ENCODE measurements at places on chromosomes 16 and 17. TPM values are rescaled to one million over a fixed set of nuclear protein-coding genes. Genes with fewer than 3 reads are reported as not detected.

- no peak overlapping the region for H3K4me3 ChIP-seq
- H3K36me3 ChIP-seq, result peaks cover 10% of the 10 kb centered on the region
- H3K27me3 ChIP-seq, result no peaks in the 10 kb centered on the region
These were observed 72.8 kb upstream of the BRD7 start for GRCh38 chr16:50441486-50442157.

DNA sequence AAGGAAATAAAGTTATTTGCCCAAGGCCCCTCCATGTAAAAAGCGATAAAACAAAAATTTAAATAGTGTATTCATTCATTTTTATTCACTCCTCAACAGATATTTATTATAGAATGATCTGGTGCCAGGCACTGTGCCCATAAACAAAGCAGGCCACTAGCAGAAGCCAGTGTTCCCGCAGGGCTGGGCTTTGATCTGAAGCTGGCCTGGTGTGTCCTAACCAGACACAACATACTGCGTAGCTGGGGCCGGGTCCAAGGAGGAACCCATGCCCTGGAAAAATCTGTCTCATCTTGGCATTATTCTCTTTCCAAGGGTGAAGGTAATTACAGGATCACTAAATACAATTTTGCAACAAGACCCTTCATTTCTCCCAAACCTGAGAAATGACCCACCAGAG lies 537.4 kb upstream of the CDH5 start:
- no peaks in the 10 kb centered on the region for H3K4me1 ChIP-seq
- peaks cover 2% of the 10 kb centered on the region for H3K27me3 ChIP-seq
- no peak for DNase-seq
- no peak overlapping the region for H3K27ac ChIP-seq
- H3K4me3 ChIP-seq, result no peak overlapping the region

- H3K4me3 ChIP-seq, result no peak overlapping the region
- no peak overlapping the region for H3K27ac ChIP-seq
- H3K36me3 ChIP-seq, result peaks cover 15% of the 10 kb centered on the region
- H3K27me3 ChIP-seq, result no peaks in the 10 kb centered on the region
- no peaks in the 10 kb centered on the region for H3K4me1 ChIP-seq
- DNase-seq, result no peak
These were observed 131.1 kb upstream of the TMEM97 start for GRCh38 chr17:28187931-28188330.

GRCh38 chr17:36901506-36901905 lies 35.8 kb upstream of the LHX1 start:
- H3K27ac ChIP-seq, result no peak overlapping the region
- no peaks in the 10 kb centered on the region for H3K4me1 ChIP-seq
- H3K36me3 ChIP-seq, result no peaks in the 10 kb centered on the region
- no peak overlapping the region for H3K4me3 ChIP-seq
- H3K27me3 ChIP-seq, result peaks cover 15% of the 10 kb centered on the region

- H3K27me3 ChIP-seq, result peaks cover 49% of the 10 kb centered on the region
- DNase-seq, result no peak
- no peaks in the 10 kb centered on the region for H3K36me3 ChIP-seq
- H3K4me3 ChIP-seq, result no peak overlapping the region
- no peaks in the 10 kb centered on the region for H3K4me1 ChIP-seq
These were observed 1.7 kb downstream of the OTOP3 start for GRCh38 chr17:74937064-74938051.

DNA sequence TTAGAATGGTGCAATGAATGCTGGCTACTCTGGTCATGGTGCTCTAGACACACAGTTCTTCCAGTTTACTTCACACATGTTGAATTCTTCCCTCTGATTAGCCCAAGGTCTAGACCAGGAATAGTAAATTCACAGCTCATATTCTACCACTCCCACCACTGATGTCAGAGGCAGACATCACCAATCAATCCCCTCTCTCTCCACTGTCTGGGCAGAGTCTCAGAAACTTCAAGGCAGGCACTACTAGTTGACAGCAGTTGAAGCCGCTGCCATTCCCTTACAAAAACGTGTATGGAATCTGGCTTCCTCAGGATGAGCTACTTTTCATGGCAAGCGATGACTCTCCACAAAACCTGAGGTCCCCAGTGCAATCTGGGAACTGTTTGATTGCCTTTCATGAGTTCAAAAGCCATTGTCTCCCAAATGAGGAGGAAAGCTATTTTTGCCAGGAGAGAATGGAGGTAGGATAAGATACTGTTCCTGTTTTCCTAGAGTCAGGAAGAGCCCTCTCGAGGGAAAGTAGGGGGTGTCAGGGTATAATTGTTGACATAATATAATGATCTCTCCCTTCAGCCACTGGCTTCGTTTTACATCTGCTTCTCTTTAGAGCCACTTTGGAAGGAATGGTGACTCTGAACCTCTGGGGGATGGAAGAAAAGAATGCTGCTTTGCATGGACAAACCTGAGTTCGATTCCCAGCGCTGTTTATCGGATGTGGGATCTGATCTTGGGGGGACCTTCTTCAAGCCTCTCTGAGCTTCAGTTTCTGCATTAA lies 90.0 kb downstream of the FOXL1 start:
- no peak overlapping the region for H3K4me3 ChIP-seq
- no peak for DNase-seq
- H3K27ac ChIP-seq, result no peak overlapping the region
- peaks cover 32% of the 10 kb centered on the region for H3K4me1 ChIP-seq
- peaks cover 23% of the 10 kb centered on the region for H3K27me3 ChIP-seq

DNA sequence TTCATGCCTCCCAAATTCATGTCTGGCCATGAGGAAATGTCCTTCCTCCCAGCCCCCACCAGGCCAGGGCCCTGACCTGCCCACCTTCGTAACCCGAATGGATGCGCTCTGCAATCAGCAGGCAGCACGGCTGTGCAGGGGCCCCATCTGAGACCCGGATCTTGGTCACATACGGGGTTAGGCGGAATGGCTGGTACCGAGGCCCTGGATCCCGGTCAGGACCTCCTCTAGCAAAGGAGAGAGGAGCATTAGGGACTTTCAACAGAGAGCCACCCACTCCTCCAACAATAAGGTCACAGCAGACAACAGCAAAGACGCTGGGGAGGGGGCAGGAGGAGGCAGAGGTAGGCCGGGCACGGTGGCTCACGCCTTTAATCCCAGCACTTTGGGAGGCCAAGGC lies 3.6 kb downstream of the PER1 start:
- no peak for DNase-seq
- H3K4me1 ChIP-seq, result peaks cover 16% of the 10 kb centered on the region
- H3K27me3 ChIP-seq, result no peaks in the 10 kb centered on the region
- H3K4me3 ChIP-seq, result no peak overlapping the region
- no peak overlapping the region for H3K27ac ChIP-seq
- H3K36me3 ChIP-seq, result peaks cover 33% of the 10 kb centered on the region

DNA sequence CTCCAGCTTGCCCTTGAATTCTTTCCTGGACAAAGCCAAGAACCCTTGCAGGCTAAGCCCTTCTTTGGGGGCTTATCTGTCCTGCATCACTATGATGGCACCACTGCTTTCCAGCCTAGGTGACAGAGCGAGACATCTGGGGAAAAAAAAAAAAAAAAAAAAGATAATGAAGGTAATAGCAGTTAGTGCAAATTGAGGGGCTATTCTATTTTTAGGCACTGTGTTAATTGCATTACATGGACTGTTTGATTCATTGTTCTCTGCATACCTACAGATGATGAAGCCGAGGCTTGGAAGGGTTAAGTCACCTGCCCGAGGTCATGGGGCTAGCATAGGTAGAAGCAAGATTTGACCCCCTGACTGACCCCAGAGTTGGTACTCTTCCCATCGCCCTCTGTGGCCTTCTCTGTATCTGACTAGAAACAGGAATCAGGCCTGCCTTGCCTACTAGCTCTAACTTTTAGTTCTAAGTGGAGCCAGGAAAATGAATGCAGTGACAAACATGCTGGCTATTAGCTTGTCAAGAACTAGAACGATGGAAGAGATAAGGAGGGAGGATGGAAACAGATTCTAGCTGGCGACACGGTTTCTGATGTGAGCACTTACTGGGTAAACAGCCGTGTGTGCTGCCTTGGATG lies 312.1 kb downstream of the SNX29 start:
- H3K27ac ChIP-seq, result no peak overlapping the region
- H3K4me1 ChIP-seq, result no peaks in the 10 kb centered on the region
- no peak for DNase-seq
- H3K27me3 ChIP-seq, result no peaks in the 10 kb centered on the region

DNA sequence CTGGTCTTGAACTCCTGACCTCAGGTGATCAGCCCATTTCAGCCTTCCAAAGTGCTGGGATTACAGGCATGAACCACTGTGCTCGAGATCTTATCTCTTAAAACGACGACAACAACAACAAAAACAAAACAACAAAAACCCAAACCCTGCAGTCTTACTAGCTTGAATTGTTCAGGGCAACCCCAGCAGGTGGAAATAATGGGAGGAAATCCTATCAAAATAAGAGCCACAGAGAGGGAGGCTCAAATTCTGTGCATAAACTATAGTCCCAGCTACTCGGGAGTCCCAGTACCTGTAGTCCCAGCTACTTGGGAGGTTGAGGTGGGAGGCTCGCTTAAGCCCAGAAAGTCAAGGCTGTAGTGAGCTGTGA lies 16.5 kb upstream of the ATP6V0A1 start:
- H3K4me1 ChIP-seq, result peaks cover 12% of the 10 kb centered on the region
- peaks cover 4% of the 10 kb centered on the region for H3K27me3 ChIP-seq
- H3K4me3 ChIP-seq, result no peak overlapping the region

DNA sequence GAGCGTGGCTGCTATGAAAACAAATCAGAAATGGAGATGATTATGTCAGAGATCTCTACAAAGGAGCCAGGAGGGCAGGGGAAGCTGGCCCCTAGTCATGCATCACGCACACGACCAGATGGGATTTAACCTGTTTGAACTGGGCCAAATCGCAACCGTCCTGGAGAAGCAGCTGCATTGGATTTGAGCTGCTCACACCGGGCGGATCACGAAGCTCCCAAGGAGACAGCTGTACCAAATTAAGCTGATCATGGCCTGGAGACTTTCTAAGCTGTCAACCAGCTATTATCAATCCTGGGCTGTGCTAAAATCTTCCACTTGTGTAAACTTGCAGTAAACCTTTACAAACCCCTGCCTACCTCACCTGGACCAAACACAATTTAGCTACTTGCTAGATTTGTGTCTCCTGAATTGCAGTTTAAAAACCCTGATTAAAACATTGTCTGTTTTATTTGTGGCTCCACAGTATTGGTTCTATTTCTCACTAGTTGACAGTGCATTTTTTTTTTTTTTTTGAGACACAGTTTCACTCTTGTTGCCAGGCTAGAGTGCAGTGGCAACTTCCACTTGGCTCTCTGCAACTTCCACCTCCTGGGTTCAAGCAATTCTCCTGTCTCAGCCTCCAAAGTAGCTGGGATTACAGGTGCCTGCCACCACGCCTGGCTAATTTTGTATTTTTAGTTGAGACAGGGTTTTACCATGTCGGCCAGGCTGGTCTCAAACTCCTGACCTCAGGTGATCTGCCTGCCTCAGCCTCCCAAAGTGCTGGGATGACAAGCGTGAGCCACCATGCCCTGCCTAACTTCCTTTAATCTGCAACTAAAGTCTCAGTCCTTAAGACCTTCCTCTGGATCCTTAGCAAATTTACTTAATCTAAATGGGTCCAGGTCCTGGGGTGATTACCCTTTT lies 98.3 kb upstream of the GRIN2A start:
- H3K4me1 ChIP-seq, result peaks cover 6% of the 10 kb centered on the region
- H3K27ac ChIP-seq, result no peak overlapping the region
- no peaks in the 10 kb centered on the region for H3K36me3 ChIP-seq
- H3K4me3 ChIP-seq, result no peak overlapping the region

DNA sequence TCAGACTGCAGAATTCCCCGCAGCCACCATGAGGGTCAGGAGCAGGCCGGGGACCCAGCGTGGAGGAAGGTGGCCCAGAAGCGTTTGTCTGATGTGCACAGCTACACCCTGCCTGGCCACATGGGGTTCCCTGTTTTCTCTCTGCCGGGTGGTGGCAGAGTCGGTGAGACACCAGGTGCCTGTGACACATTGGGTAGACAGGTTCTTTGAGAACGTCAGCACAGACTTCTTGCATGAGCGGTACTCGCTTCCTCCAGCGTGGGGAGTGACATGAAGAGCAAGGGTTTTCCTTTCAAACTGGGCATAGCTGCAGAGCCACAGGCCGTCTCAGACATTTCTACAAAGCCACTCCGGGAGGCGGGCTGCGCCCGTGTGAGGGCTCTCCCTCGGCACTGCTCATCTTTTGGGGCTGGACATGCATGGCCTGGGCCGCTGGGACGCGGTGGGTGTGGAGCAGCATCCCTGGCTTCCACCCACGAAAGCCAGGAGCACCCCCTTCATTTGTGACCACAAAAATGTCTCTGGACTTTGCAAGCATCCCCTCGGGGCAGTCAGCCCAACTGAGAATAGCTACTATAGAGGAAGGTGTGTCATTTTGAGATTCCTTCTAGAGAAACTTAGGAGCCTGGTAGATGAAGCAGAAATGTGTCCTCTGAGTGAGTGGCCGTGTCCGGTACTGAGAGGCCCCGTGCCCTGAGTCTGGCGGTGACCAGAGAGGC lies 26.0 kb downstream of the NME3 start:
- no peaks in the 10 kb centered on the region for H3K27me3 ChIP-seq
- no peaks in the 10 kb centered on the region for H3K4me1 ChIP-seq
- no peak overlapping the region for H3K27ac ChIP-seq
- no peak overlapping the region for H3K4me3 ChIP-seq
- no peak for DNase-seq

- no peaks in the 10 kb centered on the region for H3K4me1 ChIP-seq
- no peak overlapping the region for H3K4me3 ChIP-seq
- no peak overlapping the region for H3K27ac ChIP-seq
- no peaks in the 10 kb centered on the region for H3K36me3 ChIP-seq
- DNase-seq, result no peak
- H3K27me3 ChIP-seq, result peaks cover 5% of the 10 kb centered on the region
These were observed 10.1 kb downstream of the KRT39 start for GRCh38 chr17:40956401-40957254.

DNA sequence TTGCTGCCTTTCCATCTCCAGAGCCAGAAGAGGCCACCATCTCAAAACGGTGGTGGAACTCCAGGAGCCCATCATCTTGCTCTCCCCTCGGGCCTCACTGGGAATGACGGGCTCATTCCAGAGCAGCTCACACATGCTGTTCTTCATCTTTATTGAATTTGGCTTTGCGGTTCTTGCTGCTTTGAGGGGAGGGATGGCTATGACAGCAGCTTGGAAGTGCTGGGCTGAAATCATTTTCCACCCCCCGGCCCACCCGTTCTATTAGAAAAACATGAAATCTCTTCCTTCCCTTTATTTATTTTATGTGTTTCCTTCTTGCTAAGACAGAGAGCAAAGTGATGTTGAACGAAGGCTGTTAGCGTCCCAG lies 149.8 kb upstream of the RPL38 start:
- H3K4me1 ChIP-seq, result no peaks in the 10 kb centered on the region
- DNase-seq, result no peak
- H3K36me3 ChIP-seq, result no peaks in the 10 kb centered on the region
- no peak overlapping the region for H3K27ac ChIP-seq
- no peak overlapping the region for H3K4me3 ChIP-seq
- H3K27me3 ChIP-seq, result peaks cover 26% of the 10 kb centered on the region

GRCh38 chr17:50947782-50948543 lies 81.8 kb upstream of the TOB1 start:
- peaks cover 20% of the 10 kb centered on the region for H3K4me1 ChIP-seq
- H3K27ac ChIP-seq, result no peak overlapping the region
- no peaks in the 10 kb centered on the region for H3K36me3 ChIP-seq
- no peaks in the 10 kb centered on the region for H3K27me3 ChIP-seq
- DNase-seq, result no peak

- peaks cover 37% of the 10 kb centered on the region for H3K27me3 ChIP-seq
- no peak overlapping the region for H3K4me3 ChIP-seq
- H3K36me3 ChIP-seq, result no peaks in the 10 kb centered on the region
These were observed 15.6 kb downstream of the TLE7 start for GRCh38 chr16:71426069-71426879.

Gene SPIRE2
- 0.63 TPM for total RNA-seq

Gene PHF12
- 44.0 TPM for total RNA-seq

Gene ALOX12
- total RNA-seq, result not detected

Gene P4HB
- total RNA-seq, result 358 TPM

Gene SYT17
- total RNA-seq, result 0.10 TPM

Gene CDR2L
- total RNA-seq, result 1.1 TPM

Gene FOXN1
- total RNA-seq, result not detected

Gene CALB2
- total RNA-seq, result not detected

Gene SLC5A11
- total RNA-seq, result 0.12 TPM

Gene PRDM7
- not detected for total RNA-seq
